Esophagus muscularis mucosa (tissue), 4 donors: ENCODE measurements at places on chromosomes 4 and X. TPM values are rescaled to one million over a fixed set of nuclear protein-coding genes. Genes with fewer than 3 reads are reported as not detected.

The HDX gene
- total RNA-seq = 6.5 TPM

The PLK4 gene
- 0.78 TPM for total RNA-seq

The SULT1E1 gene
- not detected for total RNA-seq

The NSUN7 gene
- total RNA-seq = 7.1 TPM

- H3K27me3 ChIP-seq = no peaks in the 10 kb centered on the region
- DNase-seq = no peak
- H3K36me3 ChIP-seq = peaks cover 5% of the 10 kb centered on the region
- no peak overlapping the region for H3K4me3 ChIP-seq
- H3K27ac ChIP-seq = no peak overlapping the region
Measured at GRCh38 chr4:152972821-152973628, 36.9 kb downstream of the FHDC1 start.

- no peaks in the 10 kb centered on the region for H3K4me1 ChIP-seq
- H3K36me3 ChIP-seq = no peaks in the 10 kb centered on the region
- H3K27me3 ChIP-seq = no peaks in the 10 kb centered on the region
- no peak for DNase-seq
- H3K27ac ChIP-seq = no peak overlapping the region
- H3K4me3 ChIP-seq = no peak overlapping the region
Measured at GRCh38 chrX:38318196-38318595, 9.1 kb downstream of the RPGR start.

DNA sequence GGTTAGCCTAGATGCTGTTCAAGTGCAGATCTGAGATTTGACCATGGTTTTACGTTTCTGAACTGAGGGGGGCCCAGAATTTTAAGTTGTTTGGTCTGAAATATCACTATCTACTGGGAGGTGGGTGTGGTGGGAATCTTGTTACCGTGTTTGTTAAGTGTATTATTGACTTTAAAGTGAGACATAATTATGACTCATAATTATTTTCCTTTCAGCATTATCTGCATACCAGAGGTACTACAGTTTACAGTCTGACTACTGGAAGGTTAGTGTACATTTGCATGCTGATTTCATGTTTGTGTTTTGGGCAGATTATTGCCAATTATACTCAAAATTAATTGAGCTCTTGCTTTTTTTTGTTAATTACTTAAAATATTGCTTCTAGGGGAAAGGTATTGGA lies 101.5 kb downstream of the KDM6A start:
- H3K4me3 ChIP-seq = no peak overlapping the region
- H3K4me1 ChIP-seq = no peaks in the 10 kb centered on the region
- H3K27ac ChIP-seq = no peak overlapping the region

- DNase-seq = no peak
- no peak overlapping the region for H3K27ac ChIP-seq
- peaks cover 3% of the 10 kb centered on the region for H3K4me1 ChIP-seq
- H3K4me3 ChIP-seq = no peak overlapping the region
Measured at GRCh38 chr4:172758586-172759340, 409.8 kb upstream of the GALNT7 start.
